ENCODE measurements at places on chromosomes 7 and 10.

DNA sequence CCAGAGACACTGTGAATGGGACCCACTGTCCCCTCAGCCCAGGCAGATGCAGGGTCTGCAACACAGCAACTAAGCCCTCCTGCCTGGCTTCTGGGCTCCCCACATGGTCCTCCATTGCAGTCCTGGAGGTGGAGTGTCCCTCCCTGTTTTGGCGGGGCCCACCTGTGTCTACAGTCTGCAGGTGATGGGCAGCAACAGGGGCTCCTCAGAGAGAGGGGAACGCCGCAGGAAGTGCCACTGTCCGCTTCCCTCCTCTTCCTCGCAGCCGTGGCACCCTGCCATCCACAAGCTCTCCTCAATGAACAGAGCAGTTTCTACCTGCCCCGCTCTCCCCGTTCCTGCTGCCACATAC lies 9.3 kb downstream of the CAMK2G start:
- no peak for DNase-seq

GRCh38 chr10:43122826-43123225 lies 15.4 kb upstream of the CSGALNACT2 start:
- no peak for DNase-seq

- no peak for DNase-seq
These were observed 37.7 kb upstream of the SMARCD3 start for GRCh38 chr7:151286148-151286547.

DNA sequence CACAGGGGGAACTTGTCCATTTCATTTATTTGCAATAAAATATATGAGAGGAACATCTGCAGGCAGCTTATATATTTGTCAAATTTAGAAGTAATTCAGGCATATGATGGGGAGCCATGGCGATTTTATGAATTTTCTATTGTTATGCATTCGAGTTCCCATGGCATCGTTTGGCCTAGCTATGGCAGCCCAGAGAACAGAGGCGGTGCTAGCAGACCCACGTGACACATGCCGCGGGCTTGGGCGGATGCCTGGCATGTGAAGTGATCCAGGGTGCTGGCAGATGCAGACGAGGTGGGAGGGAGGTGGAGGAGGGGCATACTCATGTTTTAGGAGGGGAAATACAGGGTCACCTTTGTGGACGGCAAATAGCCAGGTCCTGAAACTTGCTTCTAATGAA lies 560.0 kb upstream of the GALNT17 start:
- peak; percentile 38 for DNase-seq

GRCh38 chr7:98400542-98401340 lies at the start of gene BAIAP2L1:
BAIAP2L1 (minus strand) TSS chr7:98401090; CDS start chr7:98400852, 238 bp downstream.
- DNase-seq = peak; percentile 97

- no peak for DNase-seq
These were observed 56.3 kb upstream of the USP6NL start for GRCh38 chr10:11667756-11668155.

DNA sequence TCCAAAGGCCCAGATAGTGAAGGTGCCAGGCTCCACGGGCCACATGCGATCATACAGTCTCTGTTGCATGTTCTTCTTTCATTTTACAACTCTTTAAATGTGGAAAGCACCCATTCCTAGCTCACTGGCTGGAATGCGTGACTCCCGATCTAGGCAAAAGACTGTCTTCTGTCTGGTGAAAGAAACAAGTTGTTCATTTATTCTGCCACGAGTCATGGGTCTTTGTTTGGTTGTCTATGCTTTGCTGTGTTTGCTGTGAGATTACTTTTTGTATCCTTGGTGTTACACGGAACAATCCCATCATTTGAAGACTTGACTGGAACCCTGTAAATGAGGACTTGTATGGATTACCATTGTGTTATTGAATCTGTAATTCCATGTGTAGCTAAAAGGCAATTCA lies 41.9 kb downstream of the NPVF start:
- no peak for DNase-seq

GRCh38 chr10:132665946-132666704 lies 119.8 kb downstream of the NKX6-2 start:
- no peak for DNase-seq

- DNase-seq = peak; percentile 25
These were observed 4.0 kb downstream of the SKAP2 start for GRCh38 chr7:26860361-26860760.

DNA sequence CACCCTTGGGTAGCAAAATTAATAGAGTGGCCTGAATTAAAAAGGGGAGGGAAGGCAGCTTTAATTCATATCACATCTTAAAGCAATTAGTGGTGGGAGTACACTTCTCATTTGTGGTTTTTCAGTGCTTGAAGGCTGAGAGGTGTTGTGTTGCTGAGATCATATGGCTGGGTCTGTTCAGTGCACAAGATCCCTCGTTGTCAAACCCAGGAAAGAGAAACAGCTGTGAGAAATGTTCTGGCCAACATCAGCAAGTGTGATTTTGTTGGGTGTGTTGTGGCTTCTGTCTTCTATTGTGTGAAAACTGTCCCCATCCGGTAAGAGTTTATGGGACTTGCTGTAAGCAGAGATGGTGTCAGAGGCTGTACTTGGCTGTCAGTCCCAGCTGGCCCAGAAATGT lies 197.9 kb upstream of the BMPER start:
- DNase-seq = no peak

- no peak for DNase-seq
These were observed 81.4 kb upstream of the EMX2 start for GRCh38 chr10:117460846-117461765.

- no peak for DNase-seq
These were observed 255.5 kb upstream of the C7orf33 start for GRCh38 chr7:148334959-148335577.

GRCh38 chr10:127744956-127745355 lies 8.0 kb downstream of the FOXI2 start:
- DNase-seq = no peak

DNA sequence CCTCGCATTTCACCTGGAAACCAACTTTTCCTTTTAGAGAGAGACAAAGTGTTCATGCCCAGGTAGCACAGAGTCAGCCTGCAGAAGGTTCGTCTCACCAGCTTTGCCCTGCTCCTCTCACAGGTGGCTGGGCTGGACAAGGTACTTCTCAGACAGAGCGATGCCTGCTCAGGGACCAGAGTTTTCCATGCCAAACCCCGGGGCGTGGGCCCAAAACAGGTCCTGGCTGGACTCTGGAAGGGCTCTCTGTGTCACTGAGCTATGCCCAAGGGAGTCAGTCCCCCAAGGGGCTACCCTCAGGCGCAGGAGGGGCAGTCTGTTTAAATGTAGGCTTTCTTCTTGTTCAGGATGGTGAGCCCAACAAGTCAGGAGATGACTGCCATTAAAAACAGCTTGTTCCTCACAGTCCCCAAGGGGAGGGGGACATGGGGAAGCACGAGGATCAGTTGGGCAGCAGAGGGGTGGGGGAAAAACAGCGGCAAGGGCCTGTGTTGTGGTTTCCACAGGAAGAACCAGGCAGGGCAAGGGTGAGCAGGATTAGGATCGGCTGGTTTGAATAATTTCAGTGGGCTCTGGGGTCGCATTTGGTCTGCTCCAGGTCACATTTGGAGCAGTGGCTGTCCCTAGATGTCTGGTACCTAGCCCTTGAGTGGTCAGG lies 55.5 kb upstream of the FIGNL1 start:
- DNase-seq = no peak

DNA sequence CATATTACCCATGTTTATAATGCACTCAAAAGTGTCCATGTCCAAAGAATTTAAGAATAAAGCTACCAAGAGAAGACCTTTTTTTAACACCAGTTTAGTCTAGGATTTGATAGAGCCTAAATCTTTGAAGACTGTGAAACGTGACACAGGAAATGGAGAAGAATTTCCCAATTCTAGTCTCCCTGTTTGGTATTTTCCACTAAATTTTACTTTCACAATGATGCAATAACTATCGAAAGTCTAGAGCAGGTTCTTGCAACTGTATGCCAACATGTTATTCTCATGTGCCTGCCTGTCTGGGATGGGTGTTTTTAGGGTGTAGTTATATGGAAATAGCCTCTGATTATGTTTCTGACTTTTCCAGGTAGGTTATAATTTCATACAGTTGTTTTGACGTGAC lies 6.9 kb upstream of the MXI1 start:
- DNase-seq = no peak

- no peak for DNase-seq
These were observed 43.7 kb upstream of the C7orf33 start for GRCh38 chr7:148546857-148547256.

- no peak for DNase-seq
These were observed 467.7 kb upstream of the KLF6 start for GRCh38 chr10:4252701-4253100.

DNA sequence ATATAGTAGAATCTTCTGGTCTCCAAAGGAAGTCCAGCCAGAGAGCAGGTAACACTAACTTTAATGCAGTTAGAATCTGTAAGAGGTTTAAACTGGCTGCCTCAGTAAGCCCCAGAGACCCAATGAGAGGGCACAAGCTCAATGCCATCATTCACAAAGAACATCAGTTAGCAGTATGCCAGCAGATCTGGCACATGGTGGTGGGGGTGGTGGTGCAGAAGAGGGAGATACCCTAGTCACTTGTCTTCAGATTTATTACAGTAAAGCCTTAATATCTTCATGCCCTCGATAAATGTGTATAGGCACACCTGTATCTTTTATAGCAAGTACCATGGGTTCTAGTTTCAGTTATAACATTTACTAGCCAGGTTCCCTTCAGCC lies 86.2 kb downstream of the SORBS1 start:
- DNase-seq = no peak

- no peak for DNase-seq
These were observed 151.4 kb downstream of the RPS24 start for GRCh38 chr10:78184851-78185692.

GRCh38 chr7:139681463-139681755 lies 96.4 kb downstream of the HIPK2 start:
- no peak for DNase-seq

DNA sequence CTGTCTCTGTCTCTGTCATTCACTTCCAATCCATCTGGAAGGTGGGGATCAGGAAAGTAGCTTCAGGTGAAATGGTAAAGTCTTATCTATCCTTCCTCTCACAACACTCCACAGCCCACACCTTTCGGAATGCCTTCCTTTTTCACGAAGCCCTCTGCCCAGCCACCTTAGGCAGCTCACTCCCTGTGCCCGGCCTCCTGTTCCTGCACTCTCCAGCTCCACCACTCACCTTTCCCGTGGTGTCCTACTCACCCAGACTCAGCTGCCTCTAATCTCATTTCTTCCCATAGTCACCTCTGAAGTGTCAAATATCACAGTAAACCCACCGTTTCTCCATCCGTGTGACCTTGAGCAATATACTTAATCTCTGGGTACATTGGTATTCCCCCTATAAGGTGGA lies 100.9 kb upstream of the C7orf33 start:
- no peak for DNase-seq

DNA sequence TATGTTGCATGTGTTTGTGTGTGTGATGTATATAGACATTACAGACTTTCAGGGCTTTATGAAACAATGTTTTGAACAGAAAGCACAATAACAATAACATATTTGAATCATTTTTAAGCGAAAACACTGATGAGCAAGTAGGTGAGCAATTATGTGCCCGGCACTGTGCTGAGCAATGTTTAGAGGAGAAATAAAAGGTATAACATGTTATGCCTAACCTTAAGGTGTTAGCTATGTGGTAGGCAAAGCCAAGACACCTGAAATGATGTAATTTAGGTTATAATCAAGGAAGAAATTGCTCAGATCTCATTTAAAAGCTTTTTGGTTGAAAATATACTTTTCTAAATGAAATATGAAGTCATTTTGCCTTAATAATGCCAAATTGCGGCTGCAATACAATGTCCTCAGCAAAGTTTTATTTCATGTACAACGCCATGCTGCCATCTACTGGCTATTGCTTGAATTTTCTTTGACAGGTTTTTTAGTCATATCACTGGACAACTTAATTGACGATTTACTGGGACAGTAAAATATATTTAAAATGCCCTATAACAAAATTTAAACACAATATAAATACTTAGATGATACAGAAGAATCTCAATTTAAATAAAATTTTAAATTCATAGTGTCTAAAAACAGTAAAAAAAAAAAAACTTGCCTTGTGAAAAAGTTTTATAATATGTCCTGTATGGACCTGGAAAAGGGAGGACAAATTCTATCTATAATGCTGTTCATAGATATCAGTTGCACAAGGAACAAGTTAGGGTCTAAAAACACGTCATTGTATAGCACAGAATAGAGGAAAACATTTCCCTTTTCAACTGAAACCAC lies 131.1 kb upstream of the CDK1 start:
- DNase-seq = peak; percentile 22

- no peak for DNase-seq
These were observed 1109.3 kb upstream of the LRRTM3 start for GRCh38 chr10:65816536-65816935.

DNA sequence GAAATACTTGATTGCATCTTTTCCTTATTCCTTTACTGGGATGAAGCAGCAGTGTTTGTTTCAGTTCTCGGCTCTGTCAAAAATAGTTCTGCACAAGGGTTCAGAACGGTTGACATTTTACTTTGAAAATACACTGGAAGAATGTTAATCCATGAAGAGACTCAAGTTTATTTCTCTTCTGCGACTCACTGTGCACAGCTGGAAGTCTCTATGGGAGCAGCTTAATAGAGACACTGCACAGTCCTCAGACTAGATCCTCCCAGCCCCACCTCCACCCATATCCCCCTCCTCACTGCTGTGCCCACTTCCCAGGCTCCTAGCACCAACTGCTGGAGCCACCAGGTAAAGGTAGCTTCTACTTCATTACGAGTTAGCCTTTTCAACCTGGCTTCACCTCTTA lies 517.8 kb downstream of the GRID1 start:
- DNase-seq = no peak

- DNase-seq = peak; percentile 49
These were observed 70.5 kb downstream of the ADCYAP1R1 start for GRCh38 chr7:31122649-31123058.

DNA sequence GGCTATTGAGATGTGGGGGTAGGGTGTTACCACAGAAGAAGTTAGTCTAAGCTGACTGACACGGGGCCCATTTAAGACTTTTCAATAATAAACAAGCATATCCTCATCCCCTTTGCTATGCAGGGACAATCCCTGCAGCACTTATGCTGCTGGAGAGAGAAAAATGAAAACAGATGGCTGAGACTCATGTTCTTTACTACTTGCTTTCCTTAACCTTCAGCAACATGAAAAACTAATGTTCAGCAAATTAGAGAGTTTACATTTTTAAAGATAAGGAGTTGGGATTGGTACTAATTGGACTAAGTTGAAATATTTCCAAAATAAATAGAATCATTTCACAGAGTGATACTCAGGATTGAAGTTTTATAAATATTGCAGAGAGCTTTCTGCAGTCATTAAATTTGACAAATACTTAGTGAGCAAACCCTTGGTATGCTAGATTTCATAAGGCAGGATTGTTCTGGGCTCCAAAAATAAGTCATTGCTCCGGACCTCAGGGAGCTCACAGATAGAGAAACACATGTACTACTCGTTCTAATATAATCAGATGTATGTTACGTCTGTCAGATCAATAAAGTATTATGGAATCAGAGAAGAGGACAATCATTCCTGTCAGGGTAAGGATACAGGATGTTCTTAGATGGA lies 147.1 kb upstream of the LRRN3 start:
- no peak for DNase-seq

DNA sequence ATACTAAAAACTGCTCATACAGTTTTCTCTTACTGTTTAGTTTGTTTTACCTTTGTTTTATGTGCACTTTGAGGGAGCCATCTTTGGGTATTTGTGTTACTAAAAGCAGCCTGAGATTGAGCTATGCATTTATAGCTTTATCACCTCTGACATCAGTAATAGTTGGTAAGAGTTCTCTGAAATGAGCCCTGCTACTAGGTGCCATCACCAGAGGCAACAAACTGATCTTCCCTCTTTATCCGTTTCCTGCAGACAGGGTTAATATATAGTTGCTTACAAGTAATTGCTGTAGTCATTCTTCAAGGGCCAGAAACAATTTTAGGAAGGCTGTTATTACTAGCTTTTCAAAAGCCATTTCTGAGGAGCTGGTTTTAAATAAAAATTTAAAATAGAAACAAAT lies 49.1 kb downstream of the KIF20B start:
- DNase-seq = no peak
